HEK293T (cell line): ENCODE measurements at places on chromosomes 12 and 14.
A peak's percentile ranks its signal among the peaks of the same experiment; 100 is the strongest.

DNA sequence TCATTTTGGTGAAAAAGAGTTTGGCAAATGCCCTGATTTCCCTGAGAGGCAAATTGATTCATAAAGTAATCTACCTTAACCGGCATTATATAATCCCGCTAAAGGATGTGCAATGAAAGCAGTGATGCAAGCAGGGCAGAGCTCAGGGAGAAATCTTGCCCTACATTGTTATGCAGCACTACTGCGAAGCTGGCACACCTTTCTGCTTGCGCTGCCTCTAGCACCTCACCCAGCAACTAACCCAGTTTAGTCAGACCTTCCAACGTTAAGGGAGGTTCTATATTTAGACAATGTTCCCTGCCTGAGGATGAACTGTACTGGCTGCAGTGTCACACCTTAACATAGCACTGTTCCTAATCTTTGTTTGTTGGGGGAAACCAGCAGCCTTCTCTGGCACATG lies 60.8 kb upstream of the CCDC196 start:
- DNase-seq, result no peak

DNA sequence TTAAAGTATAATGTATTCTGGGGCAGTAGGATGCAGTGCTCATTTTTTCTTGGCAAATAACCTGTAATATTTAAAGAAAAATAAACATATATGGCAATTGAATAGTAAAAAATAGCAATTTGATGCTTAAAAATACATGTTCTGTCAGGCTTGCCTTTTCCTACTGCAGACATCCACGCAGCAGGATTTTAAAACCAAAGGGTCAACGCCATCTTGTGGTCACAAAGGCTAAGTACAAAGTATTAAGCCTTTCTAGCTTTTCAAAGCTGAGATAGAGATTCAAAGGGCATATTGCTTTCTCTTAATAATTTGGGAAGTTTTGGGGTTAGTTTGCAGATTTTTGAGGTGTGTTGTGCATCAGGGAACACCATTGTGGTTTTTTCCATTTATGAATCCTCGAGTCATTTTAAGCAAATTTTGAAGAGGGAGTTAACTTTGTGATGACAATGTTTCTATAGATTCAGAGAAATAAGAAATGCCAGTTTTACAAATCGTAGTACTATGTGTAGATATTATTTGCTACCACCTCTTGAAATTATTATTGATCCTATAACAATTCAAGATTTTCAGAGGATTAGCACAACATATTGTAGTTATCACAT lies 4.7 kb upstream of the CCER1 start:
- peak; percentile 25 for DNase-seq

DNA sequence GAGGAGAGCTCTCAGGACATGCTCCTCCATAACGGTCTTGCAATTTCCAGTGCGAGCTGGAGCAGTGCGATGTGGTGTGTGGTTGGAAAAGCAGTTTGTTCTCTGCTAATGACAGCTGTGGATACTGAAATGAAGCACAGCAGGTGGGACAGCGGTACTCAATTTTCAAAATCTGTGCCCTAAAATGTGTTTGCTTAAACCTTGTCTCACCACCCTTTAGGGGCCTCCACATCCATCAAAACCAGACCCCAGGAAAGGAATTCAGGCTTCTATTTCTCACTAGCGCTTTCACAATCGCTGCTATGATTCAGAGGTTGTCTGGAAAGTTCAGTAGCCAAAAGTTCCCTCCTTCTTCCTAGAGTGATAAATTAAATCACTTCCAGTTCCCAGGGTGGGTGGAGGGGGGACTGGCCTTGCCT lies 440.8 kb downstream of the EGLN3 start:
- peak; percentile 14 for DNase-seq

GRCh38 chr14:96501217-96501739 lies 904 bp upstream of the PAPOLA start:
- DNase-seq, result no peak

- no peak for DNase-seq
Measured at GRCh38 chr14:43981135-43981768, 525.8 kb downstream of the FSCB start.

GRCh38 chr12:105555556-105556295 lies 225.2 kb downstream of the C12orf75 start:
- no peak for DNase-seq

- no peak for DNase-seq
Measured at GRCh38 chr12:2306012-2306411, 253.2 kb downstream of the CACNA1C start.

DNA sequence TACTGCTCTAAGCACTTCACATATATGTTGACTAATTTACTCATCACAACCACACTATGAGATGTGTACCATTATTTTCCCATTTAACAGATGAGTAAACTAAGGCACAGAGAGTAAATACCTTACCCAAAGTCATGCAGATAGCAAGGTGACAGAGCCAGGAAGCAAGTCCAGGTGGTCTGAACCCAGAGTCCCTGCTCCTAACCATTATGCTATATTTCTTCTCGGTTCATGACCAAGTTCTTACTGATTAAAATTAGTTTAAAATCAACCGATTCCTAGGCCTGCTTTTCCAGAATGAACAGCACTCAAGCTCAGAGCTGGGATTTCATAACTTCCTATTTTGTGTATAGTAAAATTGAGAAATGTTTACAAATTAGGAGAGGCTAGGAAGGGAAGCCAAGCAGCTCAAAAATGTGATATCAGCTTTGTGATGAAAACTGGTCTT lies 85.5 kb upstream of the EGLN3 start:
- DNase-seq, result no peak

DNA sequence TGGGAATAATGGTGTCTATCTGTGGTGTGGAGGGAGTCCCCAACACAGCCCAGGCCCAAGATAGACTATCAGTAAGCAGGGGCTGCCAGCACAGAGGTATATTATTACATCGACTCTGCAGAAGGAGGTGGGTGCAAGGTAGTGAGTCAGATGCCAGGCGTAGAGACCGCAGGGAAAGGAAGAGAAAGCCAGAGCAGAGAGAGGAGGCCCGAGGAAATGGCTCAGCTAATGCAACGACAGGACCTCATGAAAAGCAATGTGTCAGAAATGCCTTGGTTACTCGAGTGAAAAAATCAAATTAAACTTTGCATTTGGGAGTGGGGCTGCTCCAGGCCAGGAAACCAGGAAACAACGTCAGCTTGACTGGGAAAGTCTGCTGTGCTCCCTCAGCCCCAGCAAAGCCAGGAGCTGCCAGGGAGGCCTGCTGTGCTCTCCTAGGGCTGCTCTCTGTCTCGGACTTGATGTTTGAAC lies 173.2 kb downstream of the SUDS3 start:
- no peak for DNase-seq

DNA sequence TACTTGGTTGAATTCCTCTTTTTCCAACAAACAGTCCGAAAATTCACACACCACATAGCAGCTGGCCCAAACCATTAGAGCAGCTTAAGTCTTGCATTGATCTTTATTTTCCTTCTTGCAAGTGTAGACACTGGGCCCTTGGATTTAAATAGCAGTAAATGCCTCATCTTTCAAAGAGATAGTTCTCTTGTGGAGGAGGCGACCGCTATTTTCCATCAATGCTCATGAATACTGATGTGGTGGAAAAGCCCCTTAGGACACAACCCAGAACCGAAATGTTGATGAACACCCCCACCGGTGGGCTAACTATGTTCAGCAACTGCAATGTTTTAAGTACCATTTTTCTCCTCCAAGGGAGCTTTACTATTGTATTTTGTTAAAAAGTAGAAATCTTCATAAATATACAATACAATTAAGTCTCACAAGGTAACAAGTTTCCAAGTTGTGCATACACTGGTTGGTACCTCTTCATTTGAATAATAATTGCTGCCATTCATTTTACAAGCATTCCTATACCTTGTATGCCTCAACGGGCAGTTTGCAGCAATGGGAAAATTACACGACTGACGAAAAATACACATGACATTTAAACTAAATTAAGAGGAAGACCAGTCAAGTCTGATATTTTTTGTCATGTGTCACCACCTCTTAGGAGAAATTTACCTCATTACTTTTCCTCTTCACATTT lies 18.0 kb downstream of the NIN start:
- no peak for DNase-seq

DNA sequence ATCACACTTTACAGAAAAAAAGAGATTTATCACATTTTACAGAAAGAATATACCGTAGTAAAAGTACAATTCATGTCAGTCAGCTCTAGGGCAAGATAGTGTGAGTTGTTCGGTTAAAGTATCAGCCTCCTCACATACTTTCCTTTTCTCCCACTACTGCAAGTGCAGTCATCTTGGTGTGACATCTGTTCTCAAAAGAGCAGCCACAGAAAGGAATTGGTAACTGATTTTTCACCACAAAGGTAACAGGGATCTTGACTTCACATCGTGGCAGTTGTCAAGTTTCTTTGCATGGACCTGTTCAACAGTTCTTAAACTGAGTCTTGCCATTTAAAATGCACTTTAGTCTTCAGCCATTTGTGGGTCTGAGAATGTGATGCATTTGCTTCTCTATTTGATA lies 5.0 kb upstream of the E2F7 start:
- no peak for DNase-seq

GRCh38 chr12:79515530-79515935 lies 175.2 kb downstream of the PAWR start:
- no peak for DNase-seq

DNA sequence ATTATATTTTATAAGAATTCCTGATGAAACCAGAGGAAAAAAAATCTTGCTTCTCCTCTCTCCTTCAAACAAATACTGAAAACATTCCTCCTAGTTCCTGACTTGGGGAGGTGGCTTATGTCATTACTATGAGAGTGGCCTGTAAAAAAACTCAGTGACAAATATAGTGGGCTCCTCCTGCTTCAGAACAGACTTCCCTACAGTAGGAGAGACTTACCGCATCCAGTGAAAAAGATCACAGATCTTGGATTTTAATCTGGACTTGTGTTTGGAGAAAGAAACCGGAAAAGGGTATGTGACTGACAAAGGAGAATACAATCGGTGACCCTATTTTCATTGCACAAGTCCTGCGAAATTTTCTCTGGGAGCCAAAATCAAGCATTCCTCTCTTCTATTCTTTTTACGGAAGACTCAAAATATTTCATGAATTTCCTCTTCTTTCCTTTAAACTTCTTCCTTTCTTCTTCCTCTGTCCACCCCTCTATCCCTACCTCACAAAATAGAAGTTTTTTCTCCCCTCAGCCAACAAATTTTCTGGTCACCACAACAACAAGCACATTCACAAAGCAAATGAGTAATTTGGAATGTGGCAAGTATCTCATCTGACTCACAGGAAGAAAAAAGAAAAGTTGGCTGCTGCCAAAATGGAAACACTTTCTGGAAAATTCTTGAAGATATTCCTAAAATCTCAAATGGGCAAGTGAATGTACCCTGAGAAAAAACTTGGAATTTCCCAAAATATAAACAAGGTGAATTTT lies 185.1 kb upstream of the CDKN3 start:
- DNase-seq, result no peak

DNA sequence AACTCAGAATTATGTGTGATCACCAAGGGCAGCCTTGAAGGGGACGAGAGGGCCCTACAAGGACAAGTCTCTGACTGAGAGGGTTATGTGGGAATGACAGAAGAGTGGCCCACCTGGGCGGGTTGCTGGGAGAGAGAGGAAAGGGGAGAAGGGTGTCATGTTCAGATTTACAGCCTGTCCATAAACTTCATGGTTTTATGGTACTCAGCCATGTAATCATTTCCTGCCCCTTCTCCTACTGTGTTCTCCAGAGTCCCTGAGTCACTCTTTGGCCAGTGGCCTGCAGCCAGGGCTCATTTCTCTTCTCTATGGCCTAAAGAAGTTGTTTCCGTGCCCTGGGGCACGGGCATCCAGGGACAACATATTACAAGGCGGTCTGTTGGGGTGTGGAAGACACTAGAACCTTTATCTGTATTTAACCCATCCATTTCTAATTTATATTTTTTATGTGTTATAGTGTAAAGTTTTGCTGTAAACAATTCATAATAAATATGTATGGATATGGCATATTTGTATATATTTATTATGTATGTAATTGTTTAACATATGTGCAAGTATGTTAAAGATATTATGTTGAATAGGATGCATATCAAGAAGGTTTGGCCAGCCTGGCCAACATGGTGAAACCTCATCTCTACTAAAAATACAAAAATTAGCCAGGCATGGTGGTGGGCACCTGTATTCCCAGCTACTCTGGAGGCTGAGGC lies 26.9 kb downstream of the DDX47 start:
- DNase-seq, result peak; percentile 63

GRCh38 chr14:102831163-102831804 lies 54.0 kb downstream of the TRAF3 start:
- no peak for DNase-seq

DNA sequence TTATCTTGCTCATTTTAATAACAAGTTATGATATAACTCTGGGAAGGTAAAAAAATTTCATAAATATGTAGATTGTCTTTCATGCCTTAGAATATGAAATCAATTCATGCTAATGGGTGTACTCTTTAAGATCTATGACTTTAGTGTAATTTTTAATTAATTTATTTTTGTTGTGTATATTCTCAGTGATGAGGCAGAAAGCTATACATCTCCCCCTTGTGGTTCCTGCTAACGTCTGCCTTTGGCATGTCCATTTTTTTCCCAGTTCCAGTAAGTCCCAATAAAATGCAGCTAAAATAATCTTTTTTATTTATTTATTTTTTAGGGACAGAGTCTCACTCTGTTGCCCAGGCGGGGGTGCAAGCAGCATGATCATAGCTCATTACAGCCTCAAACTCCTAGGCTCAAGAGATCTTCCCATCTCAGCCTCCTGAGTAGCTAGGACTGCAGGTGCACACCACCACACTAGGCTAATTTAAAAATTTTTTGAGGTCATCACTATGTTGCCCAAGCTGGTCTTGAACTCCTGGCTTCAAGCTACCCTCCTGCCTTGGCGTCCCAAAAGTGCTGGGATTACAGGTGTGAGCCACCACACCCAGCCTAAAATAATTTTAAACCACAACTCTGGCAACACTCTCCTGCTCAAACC lies 3.3 kb upstream of the CHURC1 start:
- peak; percentile 29 for DNase-seq

GRCh38 chr14:102445066-102445465 lies 64.5 kb downstream of the ANKRD9 start:
- no peak for DNase-seq

GRCh38 chr14:51552768-51553404 lies 98.8 kb upstream of the FRMD6 start:
- DNase-seq, result no peak

- DNase-seq, result no peak
Measured at GRCh38 chr14:24249230-24250021, 7.0 kb upstream of the TINF2 start.

GRCh38 chr14:72613231-72613974 lies 280.5 kb downstream of the DPF3 start:
- DNase-seq, result no peak
